ENCODE measurements at places on chromosomes 3 and 15.
A peak's percentile ranks its signal among the peaks of the same experiment; 100 is the strongest.

DNA sequence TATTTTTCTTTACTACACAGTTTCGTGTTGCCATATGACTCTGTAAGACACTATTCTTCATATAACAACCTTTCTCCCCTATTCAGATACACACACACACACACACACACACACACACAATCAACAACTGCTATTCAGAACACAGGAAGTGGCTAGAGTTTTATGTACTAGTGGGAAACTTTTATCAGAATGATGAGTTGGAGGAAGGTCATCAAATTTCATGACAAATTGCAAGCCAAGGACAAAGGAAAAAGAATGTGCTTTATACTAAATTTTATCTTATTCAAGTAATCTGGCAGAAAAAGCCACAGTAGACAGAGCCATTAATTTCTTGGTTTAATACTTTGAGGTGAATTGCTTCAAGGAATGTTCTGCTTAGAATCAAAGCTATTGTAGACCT is 899.8 kb downstream of the ROBO2 start:
- no peak for DNase-seq

DNA sequence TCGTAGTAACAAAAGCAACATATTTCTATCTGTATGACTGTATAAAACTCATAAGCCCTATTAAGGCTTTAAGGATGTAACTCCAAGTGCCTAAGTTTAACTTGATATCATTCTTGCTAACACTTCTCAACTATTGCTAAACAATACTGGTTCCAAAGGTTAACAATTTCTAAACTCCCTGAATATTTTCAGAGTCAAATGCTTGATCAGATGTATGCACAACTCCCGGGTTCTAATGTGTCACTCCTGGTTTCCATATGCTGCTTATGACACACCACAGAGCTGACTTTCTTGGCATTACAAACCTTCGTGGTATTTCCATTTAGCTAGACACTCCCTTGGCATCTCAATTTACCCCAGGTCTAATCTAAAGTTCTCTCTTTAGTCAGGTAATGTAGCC is 26.3 kb downstream of the DZIP1L start:
- DNase-seq, result no peak

DNA sequence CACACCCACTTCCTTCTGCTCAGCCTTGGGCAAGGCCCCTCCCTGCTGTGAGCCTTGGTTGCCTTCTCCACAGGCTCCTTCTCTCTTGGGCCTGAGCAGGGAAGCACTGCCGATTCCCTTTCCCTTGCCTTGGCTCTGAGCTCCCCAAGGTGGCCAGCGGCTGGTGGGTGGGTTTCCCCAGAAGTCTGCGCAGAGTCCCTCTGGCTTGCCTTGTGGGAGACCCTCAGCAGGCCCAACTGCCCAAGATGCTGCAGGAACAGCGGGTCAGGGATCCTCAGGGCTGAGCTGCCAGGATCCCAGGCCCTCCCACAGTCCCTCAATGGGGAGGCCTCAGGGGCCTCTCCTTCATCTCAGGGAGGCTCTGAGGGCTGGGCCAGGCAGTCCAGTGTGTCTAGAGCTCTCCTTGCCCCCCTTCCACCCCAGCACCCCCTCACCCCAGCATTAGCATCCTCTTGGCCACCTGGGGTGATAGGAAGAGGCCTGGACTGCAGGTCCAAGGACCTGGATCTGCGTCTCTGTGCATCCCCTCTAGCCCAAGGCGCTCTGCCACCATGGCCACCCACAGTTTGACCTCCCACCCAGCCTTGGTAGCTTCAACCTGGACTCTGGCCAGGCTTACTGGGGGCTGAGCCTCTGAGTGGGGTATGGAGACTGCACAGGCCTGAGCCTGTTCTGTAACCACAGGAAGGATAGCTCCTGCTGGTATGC is 68.6 kb downstream of the EXOG start:
- DNase-seq, result no peak

GRCh38 chr3:157534725-157535161 is 31.5 kb upstream of the VEPH1 start:
- DNase-seq, result no peak

DNA sequence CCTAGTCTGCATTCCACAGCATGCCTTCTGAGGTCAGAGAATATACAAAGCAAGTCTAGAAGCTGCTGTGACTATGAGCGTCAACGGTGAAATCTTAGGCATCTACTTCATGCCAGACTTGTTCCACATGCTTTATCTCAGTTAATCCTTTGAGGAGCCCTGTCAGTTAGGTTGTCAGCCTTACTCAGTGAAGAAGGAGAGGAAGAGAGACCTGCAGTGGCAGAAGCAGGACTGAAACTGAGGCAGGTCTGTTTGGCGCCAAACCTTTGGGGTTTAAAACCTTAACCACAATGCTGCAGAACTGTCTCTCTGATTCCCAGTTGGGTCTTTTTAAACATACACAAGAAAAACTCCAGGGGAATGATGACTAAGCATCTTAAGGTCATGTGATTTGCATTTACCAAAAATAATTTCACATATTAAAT is 139.0 kb upstream of the LIPC start:
- DNase-seq, result no peak

DNA sequence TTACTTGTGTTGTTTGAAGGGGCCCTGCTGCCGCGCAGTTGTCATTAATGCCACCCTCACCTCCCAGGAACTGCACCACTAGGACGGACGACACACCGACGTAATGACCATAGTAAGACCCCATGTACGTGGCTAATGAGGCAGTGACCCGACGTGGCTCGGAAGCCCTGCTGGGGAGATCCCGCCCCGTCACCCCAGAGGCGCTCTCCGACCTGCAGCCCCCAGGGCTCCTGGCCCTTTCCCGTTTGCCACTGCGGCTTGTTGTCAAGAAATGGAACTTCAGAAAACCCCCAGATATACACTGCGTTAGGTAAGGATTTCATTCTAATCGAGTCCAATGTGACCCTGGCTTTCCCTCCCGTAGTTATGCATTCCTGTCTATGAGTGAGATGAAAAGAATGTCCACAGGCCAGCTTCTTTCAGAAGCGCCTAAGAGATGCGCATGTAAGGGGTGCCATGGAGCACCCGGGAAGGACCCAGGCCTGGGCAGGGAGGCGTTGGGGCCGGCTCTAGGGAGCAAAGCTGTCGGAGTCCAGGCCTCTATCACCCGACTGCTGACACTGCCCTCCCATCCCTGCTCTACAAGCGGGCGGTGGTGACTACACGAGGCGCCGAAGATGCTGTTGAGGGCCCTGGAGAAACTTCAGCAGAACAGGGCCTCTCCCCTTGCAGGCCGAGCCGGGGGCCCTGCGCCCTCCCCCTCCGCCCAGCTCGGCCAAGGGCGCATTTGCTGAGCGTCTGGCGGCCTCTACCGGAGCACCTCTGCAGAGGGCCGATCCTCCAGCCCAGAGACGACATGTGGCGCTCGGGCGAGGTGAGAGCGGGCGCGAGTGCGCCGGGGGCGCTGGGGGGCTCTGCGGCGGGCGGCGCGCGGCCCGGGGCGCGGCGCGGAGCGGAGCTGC is at the start of gene GABRA5:
Gene GABRA5 (plus strand): TSS at position 765 of the 902 bp plus-strand sequence. CDS start 2,187 bp downstream, outside the sequence.
- DNase-seq, result no peak

DNA sequence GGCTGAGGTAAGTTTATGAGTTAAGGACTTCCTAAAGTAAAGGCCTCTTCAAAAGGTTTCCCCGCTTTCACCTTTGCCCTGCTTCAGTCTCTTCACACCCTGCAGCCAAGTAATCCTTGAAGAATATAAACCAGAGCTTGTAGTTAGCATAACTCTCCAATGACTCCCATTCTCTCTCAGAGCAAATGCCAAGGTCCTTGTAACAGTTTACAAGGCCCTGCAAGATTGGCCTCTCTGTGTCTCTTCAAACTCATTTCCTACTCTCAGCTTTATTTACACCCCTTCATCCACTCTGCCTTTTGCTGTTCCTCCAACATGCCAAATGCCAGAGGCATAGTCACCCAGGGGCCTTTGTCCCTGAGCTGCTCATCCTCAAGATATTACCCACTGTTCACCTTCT is 60.5 kb upstream of the MME start:
- no peak for DNase-seq

GRCh38 chr3:106485217-106485616 is 616.4 kb upstream of the CBLB start:
- DNase-seq, result no peak

DNA sequence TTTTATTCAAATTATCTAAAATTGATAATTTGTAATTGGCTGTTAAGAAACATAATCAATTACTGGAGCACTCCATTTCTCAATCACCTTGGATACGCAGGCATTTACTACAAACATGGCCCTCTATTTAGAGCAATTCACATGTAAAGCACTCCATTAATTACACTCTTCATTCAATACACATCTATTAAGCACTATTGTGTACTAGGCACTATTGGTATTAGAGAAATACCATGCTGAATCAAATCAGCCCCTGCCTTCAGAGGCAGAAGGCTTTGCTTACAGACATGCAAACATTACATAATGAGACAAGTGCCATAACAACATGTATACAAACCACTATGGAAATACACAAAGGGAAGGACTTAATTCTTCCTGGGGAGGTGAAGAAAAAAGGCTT is 69.1 kb downstream of the PEAK1 start:
- no peak for DNase-seq

- DNase-seq, result peak; percentile 56
Measured at GRCh38 chr15:74616366-74616939, 817 bp downstream of the CLK3 start.

All from activated CD8-positive, alpha-beta memory T cell treated with anti-CD3 and anti-CD28 coated beads for 1 hour (primary cell).